A549 treated with ZK216348 at 1 μM for 4 hours (cell line): ENCODE measurements at places on chromosomes 5 and 9. TPM values are rescaled to one million over a fixed set of nuclear protein-coding genes. Genes with fewer than 3 reads are reported as not detected.

The SPINK13 gene
- total RNA-seq: not detected in 5 replicates

The TSSK1B gene
- total RNA-seq: not detected in 5 replicates

The ARHGEF39 gene
- total RNA-seq: 14.7 to 19.5 TPM (median 18.0 TPM) in 5 replicates

The N4BP3 gene
- 0.73 to 1.1 TPM (median 1.0 TPM) in 5 replicates for total RNA-seq

The PROB1 gene
- 0.18 to 0.37 TPM (median 0.28 TPM) in 5 replicates for total RNA-seq

The FRRS1L gene
- total RNA-seq: 0.15 to 0.47 TPM (median 0.19 TPM) in 5 replicates

The ZNG1C gene
- 69.7 to 94.7 TPM (median 75.0 TPM) in 5 replicates for total RNA-seq

The PDZD2 gene
- total RNA-seq: 0.15 to 0.45 TPM (median 0.25 TPM) in 5 replicates
